ENCODE measurements at places on chromosomes 5 and 9.

- DNase-seq, result no peak
Measured at GRCh38 chr9:121321016-121321503, 49.0 kb downstream of the STOM start.

DNA sequence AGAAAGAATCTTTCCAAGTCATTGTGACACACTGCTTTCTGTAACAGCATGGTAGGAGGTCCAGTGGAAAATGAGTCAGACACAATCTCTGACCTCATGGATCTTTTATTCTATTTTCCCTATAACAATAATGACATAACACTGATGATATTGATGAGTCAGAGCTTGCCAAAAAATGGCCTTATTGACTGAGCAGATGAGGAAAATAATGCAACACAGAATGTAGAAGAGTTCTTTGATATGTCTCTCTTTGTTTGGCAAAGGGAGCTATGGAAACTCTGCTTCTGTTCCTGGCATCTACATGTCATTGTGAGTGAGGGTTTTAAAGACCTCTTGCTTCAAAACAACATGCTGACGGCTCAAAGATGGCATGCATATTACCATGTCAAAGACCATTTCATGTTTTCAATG lies 443.1 kb upstream of the ZNF608 start:
- no peak for DNase-seq

DNA sequence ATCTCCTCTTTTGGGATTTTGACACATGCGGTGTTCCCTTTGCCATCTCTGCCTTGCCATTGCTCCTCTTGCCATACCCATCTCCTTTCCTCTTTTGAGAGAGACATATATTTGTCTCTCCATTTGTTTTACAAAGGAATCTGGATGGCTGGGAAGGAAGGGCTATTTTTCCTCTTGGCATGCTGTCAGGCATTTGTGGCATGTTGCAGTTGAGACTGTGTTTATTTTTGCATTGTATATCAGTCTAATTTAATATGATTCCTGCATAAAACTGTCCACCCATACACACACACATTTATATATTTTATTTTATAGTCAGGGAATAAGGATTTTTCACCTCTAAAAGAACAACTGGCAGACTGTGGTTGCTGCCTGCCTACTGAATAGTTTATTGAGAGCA lies 1105.8 kb upstream of the SEMA6A start:
- no peak for DNase-seq

DNA sequence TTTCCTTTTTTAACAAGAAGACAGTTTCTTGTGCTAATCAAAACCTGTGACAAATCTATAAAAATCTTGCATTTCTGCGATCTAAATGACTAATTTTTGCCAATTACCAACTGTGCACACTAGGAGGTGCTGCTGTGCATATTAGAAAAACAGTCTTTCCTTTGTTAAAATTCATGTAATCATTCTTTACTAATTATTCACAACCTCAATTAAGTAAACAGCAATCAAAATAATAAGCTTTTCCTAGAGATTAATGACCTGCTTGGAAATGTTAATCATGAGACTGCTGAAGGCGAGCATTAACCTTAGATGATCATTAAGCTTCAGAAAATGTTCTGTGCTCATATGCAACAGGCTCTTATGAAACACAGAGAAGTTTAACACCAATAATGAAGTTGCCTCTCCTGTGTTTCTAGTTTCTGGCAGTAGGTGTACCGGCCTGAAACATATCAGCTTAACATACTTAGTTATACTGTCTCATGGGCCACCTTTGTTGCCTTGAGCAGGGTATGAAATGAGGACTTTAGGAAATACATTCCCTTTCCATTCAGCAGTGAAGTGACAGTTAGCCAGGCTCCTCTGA lies 17.7 kb downstream of the RFESD start:
- no peak for DNase-seq

GRCh38 chr9:125757834-125758233 lies 10.7 kb downstream of the PBX3 start:
- DNase-seq, result no peak

DNA sequence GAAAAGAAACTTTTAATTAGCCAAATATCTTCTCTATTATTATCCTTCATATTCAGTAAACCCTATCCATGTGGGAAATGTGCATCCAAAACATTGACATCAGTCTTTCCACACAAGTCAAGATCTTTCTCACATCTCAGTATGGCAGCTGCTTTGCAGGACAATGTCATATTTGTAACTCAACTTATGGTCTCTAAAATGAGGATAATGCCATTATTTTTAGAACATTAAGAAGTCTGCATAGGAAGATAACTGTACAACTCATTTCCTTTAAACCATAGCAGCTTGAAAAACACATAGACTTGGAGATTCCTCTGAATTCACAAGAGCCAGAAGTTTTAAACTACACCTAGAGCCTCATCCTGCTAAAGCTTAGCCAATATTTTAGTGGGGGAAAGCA lies 43.7 kb downstream of the MCTP1 start:
- no peak for DNase-seq

GRCh38 chr5:128257076-128257475 lies 173.5 kb downstream of the SLC12A2 start:
- no peak for DNase-seq

GRCh38 chr5:1911773-1912235 lies 29.1 kb upstream of the IRX4 start:
- no peak for DNase-seq

DNA sequence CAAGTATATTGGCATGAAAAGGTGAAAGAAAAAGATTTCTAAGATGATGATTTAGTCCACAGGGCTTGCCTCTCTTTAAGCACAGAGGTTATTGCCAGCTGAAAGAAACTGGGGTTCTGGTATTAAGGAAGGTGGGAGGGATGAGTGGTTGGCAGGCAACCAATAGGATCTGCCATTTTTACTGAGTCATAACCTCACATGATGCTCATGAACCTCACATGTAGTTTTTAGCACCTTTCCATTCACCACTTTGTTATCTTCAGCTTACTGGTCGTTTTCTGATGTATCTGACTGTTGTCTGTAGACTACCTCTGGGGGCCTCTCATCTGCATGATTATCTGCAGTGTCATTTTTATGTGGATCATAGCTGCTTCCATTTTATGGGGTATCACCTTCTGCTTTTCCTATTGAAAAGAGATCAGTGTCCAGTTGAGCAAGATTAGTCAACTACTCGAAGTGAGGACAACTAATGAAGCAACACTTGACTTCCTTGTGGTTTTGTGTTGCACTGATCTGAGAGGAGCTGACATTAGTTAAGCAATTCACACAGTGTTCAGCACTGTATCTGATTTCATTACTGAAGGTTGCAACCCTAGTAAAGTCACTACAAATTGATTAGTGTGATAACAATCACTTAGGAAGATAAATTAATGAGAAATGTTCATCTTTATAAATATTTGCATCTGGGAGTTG lies 186.3 kb downstream of the SGCD start:
- no peak for DNase-seq

GRCh38 chr9:80560976-80561375 lies 989.2 kb downstream of the TLE4 start:
- no peak for DNase-seq

GRCh38 chr9:3762076-3762475 lies 236.3 kb upstream of the RFX3 start:
- DNase-seq, result no peak

GRCh38 chr5:32465076-32465475 lies 20.5 kb upstream of the ZFR start:
- DNase-seq, result no peak

- DNase-seq, result no peak
Measured at GRCh38 chr5:7436521-7436920, 40.6 kb downstream of the ADCY2 start.

DNA sequence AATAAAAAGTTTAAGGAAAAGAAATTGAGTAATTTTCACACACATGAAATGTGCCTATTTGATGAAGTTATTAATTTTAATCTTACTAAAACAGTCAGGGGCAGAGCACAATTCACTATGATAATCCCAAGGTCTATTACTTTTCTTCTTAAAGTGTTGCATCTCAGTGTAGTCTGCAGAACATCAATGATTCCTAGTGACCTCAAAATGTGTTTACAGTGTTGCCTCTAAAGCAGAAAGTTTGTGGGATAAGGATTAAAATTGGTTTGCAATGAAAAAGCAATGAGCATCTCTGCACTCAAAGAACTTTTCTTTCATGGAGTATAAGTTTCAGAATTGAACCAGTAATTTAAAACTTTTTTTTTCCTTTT lies 63.0 kb downstream of the CEP120 start:
- DNase-seq, result no peak

- no peak for DNase-seq
Measured at GRCh38 chr5:131685516-131686171, 50.6 kb upstream of the RAPGEF6 start.

- DNase-seq, result no peak
Measured at GRCh38 chr5:135437422-135437795, 9.7 kb downstream of the DCANP1 start.

DNA sequence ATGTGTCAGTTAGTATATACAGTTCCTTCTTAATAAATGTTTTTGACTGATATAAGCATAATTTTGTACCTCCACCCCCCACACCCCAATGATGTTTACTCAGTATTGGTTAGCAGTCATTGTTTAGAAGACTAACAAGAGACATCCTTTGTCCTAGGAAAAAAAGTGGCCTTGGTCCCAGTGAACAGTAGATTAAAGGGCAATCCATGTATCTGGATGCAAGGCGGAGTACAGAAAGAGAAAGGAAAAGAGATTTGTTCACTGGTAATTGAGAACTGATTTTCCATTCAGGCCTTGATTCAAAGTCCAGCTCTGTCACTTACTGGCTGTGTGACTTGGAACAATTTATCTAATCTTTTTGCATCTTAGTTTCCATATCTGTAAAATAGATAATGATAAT lies 4.6 kb downstream of the RALGPS1 start:
- DNase-seq, result no peak

DNA sequence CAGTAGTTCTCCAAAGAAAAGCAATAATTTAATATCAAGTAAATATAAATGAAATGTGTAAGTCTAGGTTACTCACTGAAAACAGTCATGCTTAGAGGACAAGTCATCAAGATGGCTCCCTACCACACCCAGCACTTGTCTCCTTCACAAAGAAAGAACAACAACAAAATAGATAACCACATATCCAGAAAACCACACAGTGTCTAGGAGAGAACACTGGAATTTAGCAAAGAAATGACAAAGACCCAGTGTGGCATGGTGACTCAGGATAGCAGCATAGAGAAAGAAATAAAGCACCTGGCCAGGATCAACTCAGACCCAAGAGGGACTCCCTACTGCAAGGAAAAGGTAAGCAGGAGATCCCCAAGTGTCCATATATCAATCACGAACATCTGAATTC lies 356.2 kb downstream of the TMEM161B start:
- no peak for DNase-seq

DNA sequence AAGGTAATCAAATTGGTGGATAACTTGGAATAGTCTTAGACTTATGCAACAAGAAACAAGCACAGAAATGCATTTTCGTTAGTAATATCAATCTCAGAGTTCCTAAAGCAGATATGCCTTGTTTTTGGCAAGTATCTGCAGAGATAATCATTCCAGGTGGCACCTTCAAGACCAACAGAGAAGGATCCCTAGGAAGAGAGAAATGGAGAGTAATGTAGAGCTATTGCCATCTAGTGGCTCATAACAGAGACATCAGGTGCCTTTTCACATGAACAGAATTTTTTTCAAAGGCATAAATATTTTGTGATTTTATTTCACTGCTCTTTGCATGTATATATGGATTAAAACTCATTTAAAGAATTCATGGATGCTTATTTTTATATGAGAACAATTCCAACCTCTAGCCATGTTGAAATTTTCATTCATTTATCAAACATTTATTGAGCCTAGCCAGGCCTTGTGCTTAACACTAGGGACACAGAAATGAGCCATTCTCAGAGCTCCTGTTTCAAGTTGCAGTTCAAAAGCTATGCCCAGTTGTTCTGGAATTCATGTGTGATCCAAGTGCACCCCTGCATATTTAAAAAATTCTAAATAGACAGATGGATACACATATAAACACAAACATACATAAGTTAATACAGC lies 117.5 kb upstream of the OR13F1 start:
- DNase-seq, result no peak

DNA sequence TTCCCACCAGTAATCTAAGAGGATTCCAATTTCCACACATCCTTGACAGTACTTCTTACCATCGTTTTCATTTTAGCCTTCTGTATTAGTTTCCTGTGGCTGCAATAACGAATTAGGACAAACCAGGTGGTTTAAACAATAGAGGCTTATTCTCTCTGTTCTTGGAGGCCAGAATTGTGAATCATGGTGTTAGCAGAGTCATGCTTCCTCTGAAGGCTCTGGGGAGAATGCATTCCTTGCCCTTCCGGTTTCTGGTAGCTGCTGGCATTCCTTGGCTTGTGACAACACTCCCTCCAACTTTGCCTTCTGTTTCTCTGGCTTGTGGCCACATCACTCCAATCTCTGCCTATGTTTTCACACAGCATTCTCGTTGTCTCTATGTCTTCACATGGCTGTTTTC lies 23.5 kb downstream of the RIGI start:
- no peak for DNase-seq

DNA sequence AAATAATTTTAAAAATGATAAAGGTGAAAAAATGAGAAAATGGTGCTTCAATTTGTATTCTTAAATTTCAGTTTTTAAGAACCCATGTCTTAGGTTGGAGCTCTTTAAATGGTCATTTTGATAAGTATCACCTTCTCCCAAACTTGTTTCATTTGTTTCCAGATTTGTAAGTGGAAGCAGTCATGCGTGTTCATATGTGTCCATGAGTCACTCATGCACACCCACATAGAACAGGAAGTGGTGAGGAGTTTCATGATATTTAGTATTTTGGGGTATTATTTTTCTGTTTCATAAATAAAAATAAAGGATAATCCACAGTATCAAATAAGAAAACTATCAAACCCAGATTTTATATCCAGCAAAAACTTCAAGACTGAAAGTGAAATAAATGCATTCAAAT lies 570.4 kb upstream of the ST8SIA4 start:
- no peak for DNase-seq

GRCh38 chr5:72511366-72511765 lies 4.2 kb upstream of the ZNF366 start:
- no peak for DNase-seq

DNA sequence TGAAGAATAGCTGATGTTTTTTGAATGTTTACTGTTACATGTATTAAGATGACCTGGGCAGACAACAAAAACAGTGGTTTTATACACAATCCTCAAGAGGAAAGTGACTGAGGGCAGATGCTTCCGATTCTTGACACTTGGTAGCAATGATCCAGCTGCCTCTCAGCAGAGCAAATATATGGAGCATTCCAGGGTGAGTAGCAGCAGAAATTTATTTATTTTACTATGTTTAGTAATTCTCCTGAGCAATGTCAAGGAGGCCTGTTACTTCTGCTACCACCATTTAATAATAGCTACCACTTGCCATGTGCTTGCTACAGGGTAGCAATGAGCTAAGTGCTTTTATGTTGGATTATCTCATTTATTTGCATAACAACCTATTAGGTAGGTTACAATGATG lies 69.1 kb upstream of the NR3C1 start:
- DNase-seq, result no peak

- DNase-seq, result no peak
Measured at GRCh38 chr9:13428766-13429165, 149.3 kb upstream of the MPDZ start.

- no peak for DNase-seq
Measured at GRCh38 chr9:129221979-129222635, 44.0 kb upstream of the IER5L start.

GRCh38 chr5:134460551-134460950 lies 48.9 kb upstream of the CDKN2AIPNL start:
- DNase-seq, result no peak

- no peak for DNase-seq
Measured at GRCh38 chr5:168844016-168844921, 265.1 kb upstream of the PANK3 start.

GRCh38 chr5:135322271-135322670 lies 76.8 kb downstream of the MACROH2A1 start:
- DNase-seq, result no peak

- no peak for DNase-seq
Measured at GRCh38 chr9:96253059-96253696, 48.8 kb downstream of the HSD17B3 start.

All from activated T-helper 1 cell treated with Interleukin-2 at 50 U/mL for 16 hours (primary cell).